Stimulated activated CD4-positive, alpha-beta T cell treated with anti-CD3 and anti-CD28 coated beads, Interleukin-4, amount 100 ng/mL, for 1 hour (primary cell): ENCODE measurements at places on chromosomes 1 and 21.

- no peak for DNase-seq
Measured at GRCh38 chr1:206666954-206667665, 17.6 kb upstream of the MAPKAPK2 start.

DNA sequence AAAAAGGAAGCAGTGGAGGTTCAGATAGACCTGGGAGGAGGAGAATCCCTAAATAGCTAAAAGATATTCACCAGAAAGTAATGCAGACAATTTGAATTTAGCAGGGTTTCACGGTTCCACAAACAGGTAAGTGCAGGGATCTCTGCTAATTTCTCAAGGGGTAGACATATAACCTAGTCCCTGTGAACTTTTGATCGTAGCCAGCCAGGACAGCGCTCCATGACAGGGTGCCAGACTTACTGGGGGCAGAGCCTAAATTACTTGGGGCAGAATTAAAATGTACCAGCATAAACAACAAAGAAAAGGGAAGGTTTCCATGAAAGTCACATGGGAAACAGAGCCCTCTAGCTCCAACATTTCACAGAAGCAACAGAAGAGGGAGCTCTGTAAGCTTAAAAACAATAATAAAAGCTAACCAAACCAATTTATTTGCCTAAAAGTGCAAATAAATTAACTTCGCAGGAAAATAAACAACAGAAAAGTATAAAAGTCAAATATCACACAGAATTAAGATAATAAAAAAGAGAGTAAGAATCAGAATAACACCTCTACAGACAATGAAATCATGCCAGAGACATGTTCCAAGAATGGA, 198.3 kb downstream of the DUSP10 start:
- no peak for DNase-seq

DNA sequence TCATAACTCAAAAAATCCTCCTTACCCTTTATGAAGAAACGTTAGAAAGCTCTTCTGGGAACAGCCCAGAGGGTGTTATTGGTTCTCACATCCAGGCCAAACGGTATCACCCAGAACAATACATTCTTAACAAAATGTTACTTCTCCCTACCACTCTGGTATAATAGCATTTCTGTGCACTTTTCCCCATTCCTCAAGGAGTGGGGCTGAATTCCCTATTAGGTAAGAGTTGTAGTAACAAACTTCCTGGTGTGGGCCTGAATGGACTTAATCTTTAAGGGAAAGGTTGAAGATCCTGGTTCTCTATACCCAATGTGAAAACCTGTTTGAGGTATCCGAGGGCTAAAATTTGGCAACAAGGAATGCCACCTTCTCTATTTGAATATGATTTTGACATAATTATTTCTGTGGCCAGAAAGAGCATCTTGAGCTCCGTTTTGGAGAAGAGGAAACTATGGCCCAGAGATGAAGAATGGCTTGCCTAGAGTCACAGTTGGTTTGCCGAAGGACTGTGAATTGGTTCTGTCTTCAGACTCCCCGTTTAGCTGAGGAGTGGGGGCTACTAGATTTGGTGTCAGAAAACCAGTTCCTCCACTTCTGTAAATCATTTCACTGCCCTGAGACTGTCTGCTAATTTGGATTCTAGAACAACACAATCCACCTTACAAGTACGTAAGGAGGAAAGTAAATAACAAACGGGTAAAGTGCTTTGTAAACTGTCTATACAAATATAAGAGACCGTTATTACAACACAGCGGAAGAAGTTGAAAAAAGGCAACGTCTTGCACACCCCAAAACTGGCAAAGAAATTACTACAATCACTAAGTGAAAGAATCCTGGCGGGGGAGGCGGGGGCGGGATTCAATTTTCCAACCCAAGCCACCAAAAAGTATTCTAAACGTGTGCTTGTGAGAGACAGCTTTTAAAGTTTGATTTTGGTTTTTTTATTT, 2.3 kb downstream of the ANP32E start:
- DNase-seq, result peak; percentile 67

- DNase-seq, result no peak
Measured at GRCh38 chr1:21045351-21045750, 131.3 kb downstream of the EIF4G3 start.

GRCh38 chr1:60989749-60990713, 92.3 kb upstream of the NFIA start:
- DNase-seq, result no peak

DNA sequence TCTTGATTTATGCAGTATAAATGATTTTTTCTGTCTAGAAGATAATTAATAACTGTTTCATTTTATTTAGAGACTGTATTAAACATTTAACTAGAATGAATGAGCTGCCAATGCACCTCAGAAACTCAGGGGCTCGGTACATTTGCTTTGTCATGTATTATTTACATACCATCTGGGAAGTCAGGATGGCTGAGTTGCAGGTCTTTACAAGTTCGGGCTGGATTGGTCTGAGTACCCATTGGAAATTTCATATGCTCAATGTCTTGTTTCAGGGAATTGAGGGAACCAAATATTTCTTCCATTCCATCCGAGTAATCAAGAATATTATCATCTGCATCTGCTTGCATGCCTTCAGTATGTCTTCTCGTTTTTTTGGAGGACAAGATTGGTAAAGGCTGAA, 221.7 kb downstream of the COL11A1 start:
- DNase-seq, result no peak
